ENCODE measurements at places on chromosomes 7 and 10. TPM values are rescaled to one million over a fixed set of nuclear protein-coding genes. Genes with fewer than 3 reads are reported as not detected.

- no peak for DNase-seq
Observed at GRCh38 chr10:17683541-17683940, 39.6 kb downstream of the STAM start.

DNA sequence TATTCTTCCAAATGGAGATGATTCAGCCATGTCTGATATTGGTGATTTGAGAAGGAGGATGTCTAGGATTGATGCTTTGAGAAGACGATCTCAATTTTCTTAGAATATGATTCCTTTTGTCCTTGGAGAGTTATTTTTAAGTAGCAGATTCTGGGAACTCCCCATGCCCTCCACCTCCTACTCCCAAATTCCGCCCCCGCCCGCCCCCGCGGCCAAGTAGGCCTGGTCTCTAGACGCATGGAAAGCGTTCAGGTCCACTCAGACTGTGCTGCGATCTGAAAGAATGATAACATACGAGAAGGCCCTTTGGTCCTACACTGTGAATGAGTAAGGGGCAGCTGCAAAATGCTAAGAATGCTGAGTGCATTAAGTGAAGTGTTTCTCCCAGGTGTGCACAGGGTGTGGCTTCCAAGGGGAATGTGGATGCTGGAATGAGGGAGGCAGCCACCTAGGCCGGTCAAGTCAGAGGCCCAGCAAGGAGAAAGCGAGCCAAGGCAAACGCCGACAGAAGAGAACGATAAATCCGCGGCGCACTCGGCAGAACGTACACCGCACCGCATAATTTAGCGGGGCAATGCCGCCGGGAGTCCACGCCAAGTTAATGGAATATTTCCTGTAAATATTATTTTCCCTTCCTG lies 142.3 kb downstream of the PRPF18 start:
- DNase-seq = no peak

DNA sequence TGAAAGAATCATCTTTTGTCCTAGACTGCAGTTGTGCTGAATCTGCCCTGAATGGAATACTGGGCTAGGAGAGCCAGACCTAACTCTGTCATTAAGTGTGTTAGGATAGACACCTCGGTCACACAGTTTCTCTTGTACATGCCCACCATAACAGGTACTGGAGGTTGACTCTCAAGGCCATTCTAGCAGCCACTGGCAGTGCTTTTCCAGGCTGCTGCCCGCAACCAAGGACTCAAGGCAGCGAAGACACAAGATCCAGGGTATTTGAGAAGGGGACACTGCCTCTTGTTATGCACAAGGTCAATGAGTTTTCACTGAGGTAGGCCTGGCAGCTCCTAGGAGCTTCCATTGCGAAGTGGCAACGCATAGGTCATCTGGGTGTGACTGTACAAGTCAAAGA lies 70.6 kb upstream of the ZNF746 start:
- no peak for DNase-seq

The GDF2 gene
- not detected for total RNA-seq
